ENCODE measurements at places on chromosomes 5 and 9.

DNA sequence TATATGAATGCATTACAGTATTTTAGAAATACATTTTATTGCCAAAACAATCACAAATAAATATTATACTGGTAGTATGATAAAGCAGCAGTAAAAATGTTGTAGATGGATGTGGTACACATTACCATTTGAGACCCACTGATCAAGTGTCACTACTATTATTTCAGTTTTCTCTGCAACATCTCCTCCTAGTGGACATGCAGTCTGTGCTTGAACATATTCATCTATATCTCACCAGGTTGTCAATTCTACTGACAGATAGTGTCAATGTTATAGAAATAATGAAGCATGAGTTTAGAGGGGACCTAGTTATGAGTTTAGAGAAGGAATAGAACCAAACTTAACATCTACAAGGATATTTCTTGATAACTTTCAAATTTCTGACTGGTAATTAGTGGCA is 39.2 kb upstream of the ELOVL7 start:
- no peak for DNase-seq

DNA sequence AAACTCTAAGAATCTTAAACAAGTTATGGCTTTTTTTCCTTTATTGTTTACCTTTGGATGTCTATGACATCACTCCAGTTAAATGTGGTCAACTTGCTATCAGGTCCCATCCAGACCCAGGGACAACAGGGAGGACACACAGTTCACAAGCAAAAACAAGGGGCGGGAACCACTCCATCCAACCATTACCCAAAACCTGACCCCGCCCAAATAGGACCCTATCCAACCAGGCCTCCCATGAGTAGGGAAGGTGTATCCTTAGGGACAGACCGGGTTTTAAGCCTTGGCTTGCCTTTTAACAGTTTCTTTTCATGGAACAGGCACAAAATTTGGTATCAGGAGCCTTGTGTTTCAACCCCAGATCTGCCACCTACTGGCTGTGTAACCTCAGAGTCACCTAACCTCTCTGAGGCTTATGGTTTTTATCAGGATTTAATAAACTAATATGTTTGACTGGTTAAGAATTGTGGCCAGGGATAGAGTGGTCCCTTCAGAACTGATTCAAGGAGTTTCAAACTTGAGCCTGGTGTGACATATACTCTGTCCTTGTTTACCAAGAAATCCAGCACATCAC is 127.7 kb upstream of the RAD23B start:
- DNase-seq, result no peak

- no peak for DNase-seq
These were observed 170.0 kb upstream of the GDNF start for GRCh38 chr5:38009749-38010358.

DNA sequence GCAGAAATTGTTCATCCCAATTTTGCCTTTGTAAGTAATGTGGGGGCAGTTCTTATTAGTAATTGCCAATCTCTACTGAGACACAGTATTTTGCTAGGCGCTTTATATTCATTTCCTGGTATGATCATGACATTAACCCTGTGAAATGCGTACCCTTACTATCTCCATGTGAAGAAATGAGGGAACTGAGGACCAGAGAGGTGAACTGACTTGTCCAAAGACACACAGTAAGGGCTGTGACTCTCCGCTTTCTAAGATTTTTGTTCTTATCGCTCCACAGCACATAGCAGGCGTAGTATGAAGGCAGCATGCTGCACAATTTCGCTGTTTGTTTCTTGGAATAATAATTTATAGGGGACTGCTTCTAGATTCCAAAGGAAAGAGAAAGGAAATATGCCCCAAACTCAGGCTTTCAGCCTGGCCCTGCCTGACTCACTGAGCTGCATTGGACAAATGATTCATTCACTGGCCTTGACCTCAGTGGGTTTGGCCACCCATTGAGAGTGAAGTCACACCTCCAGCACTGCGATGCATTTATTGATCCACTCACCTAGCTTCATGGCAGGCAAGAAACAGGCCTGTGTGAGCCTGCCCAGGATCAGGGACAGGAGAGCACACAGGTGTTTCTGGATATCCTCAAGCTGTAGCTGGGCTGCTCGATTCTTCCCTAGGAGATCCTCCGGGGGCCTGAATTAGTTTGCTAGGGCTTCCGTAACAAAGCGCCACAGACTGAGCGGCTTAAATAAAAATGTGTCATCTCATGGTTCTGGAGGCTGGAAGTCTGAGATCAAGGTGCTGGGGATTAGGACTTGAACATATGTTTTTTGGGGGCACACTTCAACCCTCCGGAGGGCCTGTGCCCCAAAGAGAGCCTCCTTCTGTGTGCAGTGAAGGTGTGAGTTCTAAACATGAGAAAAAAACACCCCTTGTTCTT is 7.2 kb upstream of the DUSP1 start:
- no peak for DNase-seq

DNA sequence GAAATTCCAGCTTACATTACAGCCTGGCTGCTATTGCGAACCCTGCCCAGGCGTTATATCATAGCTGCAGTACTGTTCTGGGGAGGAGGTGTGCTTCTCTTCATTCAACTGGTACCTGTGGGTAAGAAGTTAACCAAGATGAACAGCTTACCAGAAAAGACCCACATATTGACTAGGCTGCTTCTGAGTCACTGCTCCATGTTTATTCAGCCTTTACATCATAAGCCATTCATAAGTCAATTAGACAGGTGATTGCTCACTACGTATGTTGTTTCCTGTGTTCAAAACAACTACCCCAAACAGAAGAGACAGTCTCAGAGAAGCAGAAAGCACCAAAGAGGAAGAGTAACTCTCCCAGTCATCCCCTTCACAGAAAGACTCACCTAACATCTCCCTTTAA is 34.7 kb upstream of the SLC22A5 start:
- DNase-seq, result no peak

DNA sequence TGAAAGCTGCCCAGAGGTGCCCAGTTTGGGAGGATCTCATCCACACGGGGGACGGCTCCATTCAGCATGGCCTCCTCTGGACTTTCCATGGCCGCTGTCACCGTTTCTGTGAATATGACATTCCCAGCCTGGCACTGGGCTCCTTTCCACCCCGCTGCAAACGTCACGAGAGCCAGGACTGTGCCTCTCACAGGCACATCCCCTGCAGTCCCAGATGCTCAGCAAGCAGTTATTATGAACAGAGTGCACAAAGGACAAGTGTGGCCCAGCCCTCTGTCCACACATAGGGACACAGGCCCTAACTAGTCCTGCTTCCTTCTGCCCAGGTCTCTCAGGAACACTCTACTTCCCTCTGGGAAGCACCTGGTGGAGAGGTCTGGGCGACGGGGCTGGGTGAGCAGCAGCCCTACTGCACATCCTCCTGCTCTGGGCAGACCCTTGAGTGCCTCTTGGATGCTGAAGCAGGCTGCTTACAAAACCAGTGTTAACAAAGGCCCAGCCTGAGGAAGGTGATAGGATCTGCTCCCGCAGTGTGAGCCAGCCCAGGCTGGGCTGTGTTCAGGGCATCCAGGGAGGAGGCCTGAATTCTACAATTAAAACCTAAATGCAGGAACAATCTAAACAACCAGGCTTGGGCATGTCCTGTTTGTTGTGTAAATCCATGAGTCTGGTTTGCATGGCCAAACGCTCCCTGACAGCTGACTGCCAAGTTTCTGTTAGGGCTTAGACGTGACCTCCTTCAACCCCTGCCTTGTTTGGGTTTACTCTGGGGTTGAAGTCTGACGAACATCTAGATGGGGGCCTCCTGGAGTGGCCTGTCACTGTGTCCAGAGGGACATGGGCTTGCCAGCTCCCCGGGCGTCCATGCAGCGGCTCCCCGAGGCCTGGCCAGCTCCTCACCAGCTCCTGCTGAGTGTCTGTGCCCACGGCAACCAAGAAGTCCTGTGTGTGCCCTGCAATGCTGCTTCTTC is 269.8 kb downstream of the GADD45G start:
- DNase-seq, result no peak

DNA sequence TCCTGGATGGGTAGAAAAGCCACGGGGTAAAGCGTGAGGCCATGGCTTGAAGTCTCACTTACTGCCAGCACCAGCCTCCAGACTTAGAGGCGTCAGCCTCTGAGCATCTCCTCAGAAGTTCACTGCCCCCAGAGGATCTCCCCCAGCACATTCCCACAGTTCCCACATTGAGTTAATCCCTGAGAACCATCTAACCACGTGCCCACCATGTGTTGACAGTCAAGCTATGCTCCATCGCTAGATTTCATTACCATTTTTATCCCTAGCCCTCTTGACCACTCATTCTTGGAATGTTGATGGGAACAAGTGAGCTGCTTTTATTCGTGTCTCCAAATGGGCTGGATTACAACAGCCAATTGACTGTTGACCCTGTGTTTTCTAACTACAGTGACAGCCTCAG is 283.3 kb upstream of the IRX1 start:
- no peak for DNase-seq

GRCh38 chr5:32710550-32711361 is at the start of gene NPR3:
TSS of gene NPR3 (plus strand) at chr5:32711321. CDS start at chr5:32711777, 456 bp downstream.
- no peak for DNase-seq

Measured in stimulated activated CD4-positive, alpha-beta T cell treated with anti-CD3 and anti-CD28 coated beads, Interleukin-1b, Interleukin-23, amount 100 ng/mL, for 1 hour (primary cell).